ENCODE measurements at places on chromosomes 4 and X.
A peak's percentile ranks its signal among the peaks of the same experiment; 100 is the strongest.

DNA sequence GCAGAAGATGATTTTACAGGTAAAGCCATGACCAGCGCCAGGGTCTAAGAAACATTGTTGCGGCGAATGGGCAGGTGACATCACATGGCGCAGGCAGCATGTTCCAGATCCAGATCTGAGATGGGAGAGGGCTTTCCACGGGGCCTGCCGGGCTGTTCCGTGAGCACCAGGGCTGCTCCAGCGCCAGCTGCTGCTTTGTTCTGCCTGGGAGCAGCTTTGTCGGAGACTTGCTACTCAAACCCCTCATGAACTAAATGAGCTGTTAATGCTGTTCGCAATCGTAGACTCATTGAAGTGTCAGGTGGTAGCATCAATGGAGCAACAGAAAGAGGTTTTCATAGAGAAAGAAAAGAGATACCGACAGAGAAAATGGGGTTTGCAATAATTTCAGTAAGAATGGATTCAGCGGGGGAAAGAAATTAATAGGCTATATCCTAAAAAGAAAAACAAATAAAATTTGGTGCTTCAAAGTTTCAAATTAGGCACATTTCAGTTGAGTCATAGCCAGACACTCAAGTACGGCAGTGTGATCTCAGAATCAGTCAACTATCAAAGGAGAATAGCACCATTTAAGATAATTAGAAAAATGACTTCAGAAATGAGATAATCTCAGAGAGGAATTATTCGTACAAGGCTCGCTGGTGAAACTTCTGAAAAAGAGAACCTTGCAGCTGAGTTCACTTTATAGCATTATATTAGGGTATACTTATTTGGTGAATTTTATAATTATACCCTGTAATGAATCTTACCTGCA, 23.9 kb downstream of the SORBS2 start:
- no peak for DNase-seq

DNA sequence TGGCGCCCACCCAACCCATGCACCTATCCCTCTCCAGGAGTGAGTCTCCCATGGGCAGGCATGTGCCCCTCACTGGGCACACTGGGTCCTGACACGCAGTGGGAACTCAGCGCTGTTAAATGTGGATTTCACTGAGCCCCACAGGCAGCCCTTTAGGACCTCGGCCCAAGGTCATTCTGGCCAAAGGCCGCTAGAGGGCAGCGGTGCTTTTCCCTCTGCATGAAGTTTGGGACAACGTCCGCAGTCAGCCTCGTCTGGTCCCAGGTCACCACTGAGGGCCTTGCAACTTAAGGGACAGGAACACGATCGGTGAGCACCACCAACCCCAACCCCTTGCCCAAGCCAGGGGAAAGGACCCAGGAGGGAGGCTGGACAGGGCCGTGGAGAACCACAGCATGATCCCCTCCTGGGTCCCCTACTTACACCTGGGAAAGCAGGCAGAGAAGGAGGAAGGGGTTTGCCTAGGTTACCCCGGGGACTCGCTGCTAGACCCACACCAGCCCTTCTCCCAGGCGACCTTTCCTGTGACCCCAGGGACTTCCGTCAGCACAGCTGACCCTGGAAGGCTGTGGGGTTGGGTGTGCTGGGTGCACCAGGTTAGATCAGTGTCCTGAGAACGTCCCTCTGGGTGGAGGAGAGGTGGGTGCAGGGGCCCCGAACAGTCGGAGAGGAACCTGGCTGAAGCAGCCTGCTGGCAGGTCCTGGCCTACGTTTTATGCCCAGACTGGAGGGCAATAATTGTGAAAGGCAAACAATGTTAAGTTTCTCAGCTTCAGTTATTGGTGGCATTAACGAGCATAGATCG, 24.0 kb downstream of the CYTL1 start:
- peak; percentile 30 for DNase-seq

GRCh38 chr4:88953400-88953799, 103.6 kb downstream of the FAM13A start:
- no peak for DNase-seq

DNA sequence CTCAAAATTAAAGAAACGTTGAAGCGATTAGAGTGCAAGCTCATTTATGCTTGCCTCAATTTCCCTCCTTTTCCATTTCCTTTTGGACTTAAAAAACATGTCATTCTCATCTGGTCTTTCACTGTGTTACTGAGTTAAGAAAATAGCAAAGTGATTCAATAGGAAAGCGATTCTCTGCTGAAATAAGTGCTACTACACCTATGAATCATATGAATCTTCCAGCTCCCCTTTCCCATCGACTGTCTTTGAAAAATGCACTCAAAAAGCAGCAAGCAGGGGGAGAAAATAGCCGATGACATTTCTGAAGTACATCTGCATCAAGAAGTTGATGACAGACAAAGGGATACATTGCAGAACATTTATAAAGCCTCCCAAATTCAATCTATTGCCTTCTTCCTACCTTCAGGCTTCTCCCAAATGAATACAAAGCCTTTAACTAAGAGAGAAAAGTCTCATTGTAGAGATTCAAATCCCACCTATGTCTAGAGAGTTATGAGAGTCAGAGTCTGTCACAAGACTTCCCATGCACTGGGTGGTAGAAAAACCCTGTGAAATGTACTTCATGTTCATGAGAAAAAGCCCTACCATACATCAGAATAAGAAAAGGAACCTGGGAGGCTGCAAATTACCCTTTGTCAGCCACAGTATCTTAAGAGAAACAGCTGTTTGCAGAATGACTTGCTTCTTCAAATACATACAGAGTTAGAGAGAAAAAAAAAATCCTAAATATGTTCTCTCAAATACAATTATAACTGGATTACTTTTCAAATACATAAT, 78.9 kb downstream of the MBNL3 start:
- DNase-seq, result no peak

GRCh38 chrX:115233497-115234455, at the start of gene LRCH2:
LRCH2 (minus strand) TSS chrX:115234096; CDS start chrX:115234041, 55 bp downstream.
- peak; percentile 0 for DNase-seq

- no peak for DNase-seq
Measured at GRCh38 chr4:134320048-134320447, 118.5 kb upstream of the PABPC4L start.

DNA sequence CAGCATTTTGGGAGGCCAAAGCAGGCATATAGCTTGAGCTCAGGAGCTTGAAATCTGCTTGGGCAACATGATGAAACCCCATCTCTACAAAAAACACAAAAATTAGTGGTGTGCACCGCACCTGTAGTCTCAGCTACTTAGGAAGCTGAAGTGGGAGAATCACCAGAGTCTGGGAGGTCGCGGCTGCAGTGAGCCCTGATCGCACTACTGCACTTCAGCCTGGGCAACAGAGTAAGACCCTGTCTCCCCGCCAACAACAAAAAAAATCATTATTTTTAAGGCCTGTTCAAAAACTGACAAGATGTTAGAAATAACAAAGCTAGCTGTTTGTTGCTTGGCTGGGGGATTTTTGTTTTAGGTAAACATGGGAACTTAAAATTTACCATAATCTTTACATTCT, 5.1 kb downstream of the YTHDC1 start:
- DNase-seq, result no peak

- no peak for DNase-seq
Measured at GRCh38 chr4:34293459-34293858, 1950.9 kb downstream of the ARAP2 start.

DNA sequence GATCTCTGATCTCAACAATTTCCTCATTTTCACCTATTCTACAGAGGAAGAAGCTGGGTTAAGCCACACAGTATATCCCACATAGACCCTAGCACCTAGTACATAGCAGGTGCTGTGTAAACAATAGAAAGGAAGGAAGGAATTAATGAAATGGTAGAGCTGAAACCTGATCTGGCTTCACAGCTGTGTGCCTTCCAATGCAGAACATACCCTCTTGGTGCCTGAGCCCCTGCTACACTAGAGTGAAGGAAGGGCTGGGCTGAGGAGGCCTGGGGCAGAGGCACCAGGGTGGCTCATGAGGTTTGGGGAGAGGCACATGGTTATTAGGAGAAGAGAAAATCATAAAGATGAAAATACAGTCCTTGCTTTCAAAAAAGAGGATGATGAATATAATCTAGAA, 21.3 kb downstream of the LRRC66 start:
- DNase-seq, result no peak

DNA sequence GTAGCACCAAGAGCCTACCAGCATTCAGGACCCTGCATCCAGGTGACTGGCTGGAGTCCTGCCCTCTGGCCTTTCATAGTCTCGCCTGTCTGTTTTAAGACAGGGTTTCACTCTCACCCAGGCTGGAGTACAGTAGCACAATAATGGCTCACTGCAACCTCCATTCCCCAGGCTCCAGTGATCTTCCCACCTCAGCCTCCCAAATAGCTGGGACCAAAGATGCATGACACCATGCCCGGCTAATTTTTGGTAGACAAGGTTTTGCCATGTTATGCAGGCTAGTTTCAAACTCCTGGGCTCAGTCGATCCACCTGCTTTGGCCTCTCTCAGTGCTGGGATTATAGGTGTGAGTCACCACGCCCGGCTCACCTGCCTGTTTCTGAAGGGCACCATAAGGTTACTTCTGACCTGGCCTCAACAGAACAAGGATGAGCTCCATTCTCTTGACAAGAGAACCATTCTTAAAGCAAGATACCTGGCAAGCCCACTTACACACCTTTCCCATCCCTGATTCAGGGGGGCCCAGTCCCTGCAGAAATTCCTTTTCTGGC, 6.7 kb downstream of the RPS4X start:
- DNase-seq, result no peak

- DNase-seq, result no peak
Measured at GRCh38 chrX:140503714-140504351, 1.0 kb downstream of the SOX3 start.

- DNase-seq, result no peak
Measured at GRCh38 chrX:30212172-30212571, 3.2 kb upstream of the MAGEB2 start.

GRCh38 chr4:2332201-2332975, 70.5 kb upstream of the MXD4 start:
- no peak for DNase-seq

GRCh38 chr4:128501239-128501638, 213.6 kb upstream of the PGRMC2 start:
- no peak for DNase-seq

GRCh38 chr4:57191523-57192034, 81.4 kb upstream of the IGFBP7 start:
- DNase-seq, result no peak

DNA sequence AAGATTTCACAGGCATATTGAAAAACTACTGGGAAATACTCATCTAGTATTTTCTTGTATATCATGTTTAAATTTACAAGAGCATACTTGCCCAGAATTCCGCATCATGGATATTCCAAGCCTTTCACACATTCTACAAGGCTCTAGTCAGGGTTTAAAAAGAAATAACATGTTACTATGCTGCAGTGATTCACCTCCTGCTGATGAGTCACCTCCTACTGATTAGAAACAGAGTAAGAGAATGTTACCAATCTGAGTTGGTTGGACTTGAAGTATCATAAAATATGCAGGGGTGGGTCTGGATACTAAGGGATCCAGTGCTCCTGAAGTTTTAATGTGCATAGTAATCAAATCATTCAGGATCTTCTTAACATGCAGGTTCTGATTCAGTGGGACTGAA, 192.0 kb upstream of the ANK2 start:
- no peak for DNase-seq

- no peak for DNase-seq
Measured at GRCh38 chr4:139554642-139554892, 1.5 kb downstream of the SETD7 start.

- no peak for DNase-seq
Measured at GRCh38 chr4:8688041-8688907, 95.7 kb downstream of the CPZ start.

DNA sequence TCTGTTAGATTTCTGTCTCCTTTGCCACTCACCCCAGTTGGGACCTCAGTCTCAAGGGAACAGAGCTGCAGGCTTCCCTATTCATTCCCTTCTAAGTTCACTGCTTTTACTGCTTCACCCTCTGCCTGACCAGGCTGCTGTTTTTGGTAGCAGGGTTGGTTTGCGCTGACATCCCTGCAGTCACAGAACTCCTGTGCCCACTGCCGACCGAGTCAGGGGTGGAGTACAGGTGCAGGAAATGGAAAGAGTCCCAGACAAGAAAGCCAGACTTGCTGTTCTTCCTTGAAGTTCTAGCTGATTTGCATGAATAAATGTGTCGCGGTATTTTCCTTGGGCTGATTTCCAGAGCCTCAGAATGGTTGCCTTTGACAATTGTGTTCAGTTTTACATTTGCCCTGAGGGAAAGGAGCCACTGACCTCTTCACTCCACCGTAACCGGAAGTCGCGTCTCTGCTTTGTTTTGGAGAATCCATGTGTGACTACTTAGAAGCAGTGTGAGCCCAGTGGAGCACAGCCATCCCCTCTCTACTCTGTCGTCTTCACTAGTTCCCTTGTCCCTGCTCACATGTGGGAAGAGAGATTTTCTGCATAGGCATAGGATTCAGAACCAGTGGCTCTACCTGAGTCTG, 84.8 kb downstream of the TNIP2 start:
- no peak for DNase-seq

- DNase-seq, result no peak
Measured at GRCh38 chrX:41518841-41519220, 71.7 kb downstream of the NYX start.

- no peak for DNase-seq
Measured at GRCh38 chr4:33996075-33996718, 2248.1 kb downstream of the ARAP2 start.

DNA sequence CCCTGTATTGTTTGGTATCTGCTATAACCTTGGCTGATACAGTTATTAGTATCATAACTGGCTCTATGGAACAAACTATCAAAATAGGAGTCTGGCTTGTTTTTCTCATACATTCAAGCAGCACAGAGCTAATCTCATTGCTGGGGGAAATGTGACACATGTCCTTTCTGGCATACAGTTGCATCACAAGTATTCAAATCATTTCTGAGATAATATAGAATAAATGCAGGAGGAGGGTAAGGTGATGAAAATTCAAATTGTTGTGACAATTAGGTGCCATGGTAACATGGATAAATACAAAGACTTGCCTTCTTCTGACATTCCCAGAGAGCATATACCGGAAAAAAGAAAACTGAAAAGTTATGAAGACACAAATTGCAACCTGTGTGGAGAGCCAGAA, 2706.8 kb downstream of the ARAP2 start:
- DNase-seq, result no peak

- DNase-seq, result no peak
Measured at GRCh38 chr4:11587797-11588196, 159.1 kb upstream of the HS3ST1 start.

DNA sequence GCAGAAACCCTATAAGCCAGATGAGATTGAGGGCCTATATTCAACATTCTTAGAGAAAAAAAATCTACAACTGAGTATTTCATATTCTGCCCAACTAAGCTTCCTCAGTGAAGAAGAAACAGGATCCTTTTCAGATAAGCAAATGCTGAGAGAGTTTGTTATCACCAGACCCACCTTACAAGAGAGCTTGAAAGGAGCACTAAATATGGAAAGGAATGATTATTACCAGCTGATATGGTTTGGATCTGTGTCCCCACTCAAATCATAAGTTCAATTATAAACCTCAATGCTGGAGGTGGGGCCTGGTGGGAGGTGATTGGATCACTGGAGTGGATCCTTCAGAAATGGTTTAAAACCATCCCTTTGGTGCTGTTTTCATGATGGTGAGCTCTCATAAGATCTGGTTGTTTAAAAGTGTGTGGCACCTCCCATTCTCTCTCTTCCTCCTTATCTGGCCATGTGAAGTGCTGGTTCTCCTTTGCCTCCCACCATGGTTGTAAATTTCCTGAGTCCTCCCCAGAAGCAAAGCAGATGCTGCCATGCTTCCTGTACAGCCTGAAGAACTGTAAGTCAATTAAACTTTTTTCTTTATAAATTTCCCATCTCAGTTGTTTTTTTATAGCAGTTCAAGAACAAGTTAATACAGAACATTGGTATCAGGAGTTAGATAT, 144.2 kb downstream of the MSN start:
- DNase-seq, result no peak

- DNase-seq, result no peak
Measured at GRCh38 chr4:579543-580175, 3.6 kb upstream of the TMEM271 start.
